A549 treated with CpdA at 1 μM for 4 hours (cell line): ENCODE measurements at places on chromosomes 13 and 19. TPM values are rescaled to one million over a fixed set of nuclear protein-coding genes. Genes with fewer than 3 reads are reported as not detected.

The CYP4F2 gene
- 0.07 to 0.49 TPM (median 0.21 TPM) in 4 of 5 replicates, not detected in the other for total RNA-seq

The ONECUT3 gene
- total RNA-seq, result 0.01 TPM in 2 of 5 replicates, not detected in the others

The FOSB gene
- total RNA-seq, result 13.4 to 19.5 TPM (median 15.8 TPM) in 5 replicates

The KCNRG gene
- 0.42 to 0.72 TPM (median 0.53 TPM) in 5 replicates for total RNA-seq

The TMEM221 gene
- total RNA-seq, result 0.56 to 0.92 TPM (median 0.74 TPM) in 5 replicates

The ZNF813 gene
- total RNA-seq, result 0.17 to 0.48 TPM (median 0.32 TPM) in 5 replicates

The RXFP2 gene
- total RNA-seq, result not detected in 5 replicates
